ENCODE measurements at places on chromosomes 3 and 15.

GRCh38 chr15:90268415-90268814, 2.9 kb downstream of the NGRN start:
- no peak for DNase-seq

- DNase-seq: peak; percentile 40
Measured at GRCh38 chr15:60905587-60905986, 323.5 kb downstream of the RORA start.

- no peak for DNase-seq
Measured at GRCh38 chr3:3110749-3111361, 681 bp upstream of the IL5RA start.

DNA sequence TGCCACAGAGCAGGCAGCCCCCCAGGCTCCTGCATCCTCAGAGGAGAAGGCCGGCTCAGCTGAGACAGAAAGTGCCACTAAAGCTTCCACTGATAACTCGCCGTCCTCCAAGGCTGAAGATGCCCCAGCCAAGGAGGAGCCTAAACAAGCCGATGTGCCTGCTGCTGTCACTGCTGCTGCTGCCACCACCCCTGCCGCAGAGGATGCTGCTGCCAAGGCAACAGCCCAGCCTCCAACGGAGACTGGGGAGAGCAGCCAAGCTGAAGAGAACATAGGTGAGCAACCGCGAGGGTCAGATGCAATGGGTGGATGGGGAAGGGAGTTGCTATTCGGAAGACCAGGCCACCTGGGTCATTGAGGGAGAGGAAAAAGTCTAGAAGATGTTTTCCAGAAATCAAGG, 53.0 kb downstream of the GAP43 start:
- DNase-seq: no peak

DNA sequence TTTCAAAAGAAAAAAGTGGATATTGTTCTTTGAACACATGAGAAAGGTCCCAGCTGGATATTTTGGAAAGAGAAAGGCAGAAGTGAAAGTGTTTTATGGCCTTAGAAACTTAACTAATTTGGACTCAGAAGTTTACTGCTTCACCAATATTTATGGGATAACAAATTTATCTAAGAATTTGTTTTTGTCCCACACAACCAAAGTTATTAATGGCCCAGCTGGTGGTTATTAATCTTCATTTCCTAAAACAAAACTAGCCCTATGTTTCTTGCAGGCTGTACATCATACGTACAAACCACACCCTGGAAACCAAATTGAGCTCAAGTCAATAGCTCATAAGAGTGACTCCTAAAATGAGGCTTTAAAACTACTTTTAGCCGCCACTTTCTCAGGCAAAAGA, 372.9 kb upstream of the LMCD1 start:
- no peak for DNase-seq

DNA sequence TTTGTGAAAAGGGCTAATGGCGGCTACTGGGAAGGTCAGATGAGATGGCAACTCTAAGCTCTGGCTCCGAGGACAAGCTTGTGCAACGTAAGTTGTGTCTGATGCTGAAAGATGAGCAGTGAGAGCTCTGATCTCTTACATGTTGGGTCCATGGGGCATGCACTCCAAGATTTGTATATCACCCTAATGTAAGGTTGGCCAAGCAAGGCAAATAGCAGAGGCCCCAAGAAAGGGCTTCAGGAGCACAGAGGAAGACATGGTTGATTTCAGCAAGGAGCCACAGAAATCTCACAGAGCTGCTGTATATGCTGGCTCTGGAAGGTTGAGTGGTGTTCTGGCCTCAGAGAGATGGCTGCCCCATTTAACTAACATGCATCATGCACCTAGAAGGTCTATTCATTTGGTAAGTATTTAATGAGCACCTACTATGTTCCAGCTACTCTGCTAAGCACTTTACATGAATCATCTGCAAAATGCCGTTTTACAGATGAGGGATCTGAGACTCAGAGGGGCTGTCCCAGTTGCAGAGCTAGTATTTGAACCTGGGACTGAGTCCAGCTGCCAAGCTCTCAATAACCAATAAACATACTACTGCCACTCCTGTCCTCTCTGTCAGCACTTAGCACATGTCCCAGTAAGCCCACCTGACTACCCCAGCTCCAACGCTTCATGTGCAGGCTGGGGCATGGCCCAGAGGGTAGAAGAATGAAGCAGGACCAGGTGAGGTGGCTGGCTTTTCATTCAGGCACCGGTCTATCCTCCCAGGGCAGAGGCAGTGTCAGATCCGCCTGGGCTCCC, 27.8 kb upstream of the ATP2B2 start:
- no peak for DNase-seq

DNA sequence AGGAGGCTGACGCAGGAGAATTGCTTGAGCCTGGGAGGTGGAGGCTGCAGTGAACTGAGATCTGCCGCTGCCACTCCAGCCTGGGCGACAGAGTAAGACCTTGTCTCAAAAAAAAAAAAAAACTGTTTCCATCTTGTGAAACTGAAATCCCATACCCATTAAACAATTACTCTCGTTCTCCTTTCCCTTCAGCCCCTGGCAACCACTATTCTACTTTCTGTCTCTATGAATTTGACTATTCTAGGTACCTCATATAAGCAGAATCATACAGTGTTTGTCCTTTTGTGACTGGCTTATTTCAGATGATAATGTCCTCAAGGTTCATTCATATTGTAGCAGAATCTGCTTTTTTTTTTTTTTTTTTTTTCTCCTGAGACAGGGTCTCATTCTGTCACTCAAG, 51.5 kb upstream of the UBE2E1 start:
- DNase-seq: no peak

- DNase-seq: no peak
Measured at GRCh38 chr15:99057697-99058420, 47.0 kb upstream of the SYNM start.

DNA sequence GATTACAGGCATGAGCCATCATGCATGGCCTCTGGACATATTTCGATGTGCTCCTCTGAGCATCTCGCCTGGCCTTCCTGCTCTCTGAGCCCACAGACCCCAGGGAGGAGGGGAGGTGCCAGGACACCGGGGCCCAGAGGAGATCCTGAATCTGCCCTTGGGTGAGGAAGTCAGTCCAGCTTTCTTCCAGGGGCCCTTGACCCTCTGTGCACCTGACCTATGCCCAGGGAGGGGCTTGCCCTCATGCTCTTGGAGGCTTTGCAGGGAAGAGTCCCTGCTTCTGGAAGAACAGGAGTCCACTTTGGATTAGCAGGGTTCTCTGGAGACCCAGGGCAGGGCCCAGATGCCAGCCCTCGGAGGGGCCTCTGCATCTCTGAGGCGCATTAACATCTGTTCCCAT, 1.4 kb downstream of the ACSBG1 start:
- no peak for DNase-seq

- no peak for DNase-seq
Measured at GRCh38 chr3:122023335-122023910, 1.4 kb upstream of the ILDR1 start.

GRCh38 chr15:100264994-100265640, 76.7 kb downstream of the ADAMTS17 start:
- DNase-seq: no peak

GRCh38 chr3:117719316-117719926, 1009.8 kb downstream of the TUSC7 start:
- no peak for DNase-seq

DNA sequence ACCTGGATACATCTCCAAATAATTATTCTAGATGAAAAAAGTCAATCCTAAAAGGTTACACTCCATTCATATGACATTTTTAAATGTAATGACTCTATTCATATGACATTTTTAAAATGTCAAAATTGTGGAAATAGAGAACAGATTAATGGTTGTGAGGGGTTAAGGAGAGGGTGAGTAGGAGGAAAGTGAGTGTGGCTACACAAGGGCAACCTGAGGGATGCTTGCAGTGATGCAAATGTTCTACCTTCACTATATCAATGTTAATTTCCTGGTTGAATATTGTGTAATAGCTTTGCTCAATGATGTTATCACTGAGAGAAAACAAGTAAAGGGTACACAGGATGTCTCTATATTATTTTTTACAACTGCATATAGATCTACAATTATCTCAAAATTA, 54.9 kb upstream of the PXYLP1 start:
- no peak for DNase-seq

DNA sequence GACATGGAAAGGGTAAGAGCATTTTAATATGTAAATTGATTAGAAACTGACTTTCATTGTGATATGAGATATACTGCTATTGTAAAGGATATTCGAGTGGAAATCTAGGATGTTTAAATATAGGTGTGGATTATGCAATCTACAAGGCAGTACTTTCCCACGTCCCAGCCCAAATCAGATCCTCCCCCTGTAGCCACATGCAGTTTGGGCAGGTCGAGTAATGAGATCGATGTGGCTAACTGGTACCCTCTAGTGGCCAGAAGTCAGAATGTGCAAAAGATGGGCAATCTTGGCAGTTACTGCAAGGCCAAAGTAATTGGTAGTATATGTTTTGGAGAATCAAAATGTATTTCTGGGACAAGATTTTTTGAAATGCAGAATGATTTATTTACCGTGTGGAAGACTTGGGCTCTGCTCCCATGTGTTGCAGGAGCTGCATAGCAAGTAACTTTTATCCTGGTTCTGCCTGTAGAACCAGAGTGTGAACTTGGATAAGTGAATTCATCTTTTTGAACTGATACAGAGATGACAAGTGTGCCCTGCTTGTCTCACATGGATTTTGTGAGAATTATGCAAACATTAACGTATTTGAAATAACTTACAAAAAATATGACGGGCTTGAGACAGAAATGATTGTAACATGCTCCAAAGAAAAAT, 94.5 kb upstream of the ADAMTSL3 start:
- DNase-seq: peak; percentile 20

Measured in activated CD4-positive, alpha-beta T cell treated with anti-CD3 and anti-CD28 coated beads, Interleukin-2, amount 50 U/mL, for 1 hour (primary cell).